ENCODE measurements at places on chromosomes 11 and 22. TPM values are rescaled to one million over a fixed set of nuclear protein-coding genes. Genes with fewer than 3 reads are reported as not detected.

OR4P4 gene
- not detected for total RNA-seq

WNT11 gene
- not detected for total RNA-seq

APOBEC3C gene
- total RNA-seq, result 16.4 TPM

INPPL1 gene
- total RNA-seq, result 137 TPM

ALDH3B1 gene
- 0.57 TPM for total RNA-seq

CYB5R3 gene
- 38.4 TPM for total RNA-seq

DNA sequence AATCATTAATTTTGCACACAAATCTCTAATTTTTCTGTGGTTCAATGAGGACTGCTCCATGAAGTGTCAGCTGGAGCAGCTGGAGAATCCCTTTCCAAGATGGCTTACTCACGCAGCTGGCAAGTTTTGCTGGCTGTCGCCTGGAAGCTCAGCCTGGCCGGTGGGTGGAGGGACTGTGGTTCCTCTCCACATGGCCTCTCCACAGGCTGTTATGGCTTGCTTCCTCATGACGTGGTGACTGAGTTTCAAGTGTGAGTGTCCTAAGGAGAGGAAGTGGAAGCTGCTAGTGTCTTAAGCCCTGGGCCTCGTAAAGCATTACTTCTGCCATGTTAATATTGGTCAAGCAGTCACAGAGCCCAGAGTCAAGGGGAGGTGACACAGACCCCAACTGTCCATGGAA is 14.0 kb upstream of the NRIP3 start:
- no peak for DNase-seq

DNA sequence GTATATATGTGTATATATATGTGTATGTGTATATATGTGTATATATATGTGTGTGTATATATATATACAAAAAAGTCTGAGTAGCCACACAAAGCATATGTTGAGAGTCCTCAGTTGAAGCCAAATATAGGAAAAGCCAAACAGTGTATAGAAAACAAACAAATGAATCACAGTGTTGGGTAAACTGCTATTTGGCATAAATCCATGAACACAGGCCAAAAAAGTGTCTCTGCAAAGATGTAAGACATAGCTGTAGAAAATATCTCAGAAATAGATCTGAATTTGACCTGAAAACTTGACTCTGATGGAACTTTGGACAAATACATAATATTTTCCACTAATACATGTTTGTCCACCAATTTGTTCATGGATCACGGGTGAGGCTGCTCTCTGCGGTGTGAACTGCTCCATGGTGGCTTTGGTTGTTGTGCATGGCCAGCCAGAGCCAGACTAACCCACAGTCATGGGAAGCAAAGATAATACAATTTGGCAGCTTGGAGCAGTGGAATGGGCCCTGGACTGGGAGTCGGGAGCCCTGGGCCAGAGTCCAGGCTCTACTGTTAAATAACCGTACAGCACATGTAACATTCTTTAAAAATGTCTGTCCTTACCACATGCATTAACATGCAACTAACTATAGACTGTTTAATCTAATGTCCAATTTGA is 76.9 kb upstream of the EED start:
- no peak for DNase-seq

- DNase-seq, result no peak
Measured at GRCh38 chr11:102500829-102501228, 29.7 kb downstream of the MMP7 start.

P2RY6 gene
- total RNA-seq, result 1.8 TPM

GRCh38 chr11:119910051-119910450 is 181.1 kb upstream of the NECTIN1 start:
- DNase-seq, result no peak

OR56A1 gene
- not detected for total RNA-seq

MPZL2 gene
- 1.2 TPM for total RNA-seq

UCP3 gene
- 10.5 TPM for total RNA-seq

DNA sequence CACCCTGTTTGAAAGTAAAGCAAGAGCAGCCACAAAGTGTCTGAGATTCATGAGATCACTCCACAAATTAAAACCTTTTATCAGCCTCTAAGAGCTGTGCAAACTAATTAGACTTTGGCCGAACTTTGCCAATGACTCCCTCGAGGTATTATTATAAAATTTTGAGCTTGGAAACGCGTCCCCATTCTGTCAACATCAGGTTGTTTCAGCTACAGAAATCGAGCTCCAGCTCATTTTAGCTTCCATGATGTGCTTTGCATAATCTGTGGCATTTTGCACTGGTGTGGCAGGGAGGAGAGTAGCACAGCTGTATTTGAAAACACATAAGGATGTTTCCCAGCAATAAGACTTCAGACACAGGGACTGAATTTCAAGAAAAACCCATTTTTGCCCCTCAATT is 872.2 kb downstream of the NTM start:
- DNase-seq, result no peak

DNA sequence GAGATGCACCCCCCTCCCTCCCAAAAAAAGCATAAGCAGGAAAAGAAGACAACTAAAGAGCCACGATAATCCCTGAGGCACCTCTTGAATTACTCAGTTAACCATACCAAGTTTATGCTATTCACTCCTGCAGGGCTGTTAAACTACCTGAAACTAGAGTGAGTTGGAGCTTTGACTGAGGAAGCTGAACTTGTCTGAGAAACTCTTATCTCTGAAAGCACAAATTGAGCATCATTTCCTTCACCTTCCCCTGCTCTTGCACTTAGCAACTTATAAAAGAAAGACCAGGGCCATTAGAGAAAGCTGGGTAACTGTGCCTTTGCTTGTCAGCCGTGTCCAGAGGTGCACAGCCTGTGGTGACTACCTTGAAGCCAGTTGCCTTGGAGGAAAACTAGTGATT is 745.6 kb downstream of the NELL1 start:
- no peak for DNase-seq

TRIM29 gene
- total RNA-seq, result not detected

DNA sequence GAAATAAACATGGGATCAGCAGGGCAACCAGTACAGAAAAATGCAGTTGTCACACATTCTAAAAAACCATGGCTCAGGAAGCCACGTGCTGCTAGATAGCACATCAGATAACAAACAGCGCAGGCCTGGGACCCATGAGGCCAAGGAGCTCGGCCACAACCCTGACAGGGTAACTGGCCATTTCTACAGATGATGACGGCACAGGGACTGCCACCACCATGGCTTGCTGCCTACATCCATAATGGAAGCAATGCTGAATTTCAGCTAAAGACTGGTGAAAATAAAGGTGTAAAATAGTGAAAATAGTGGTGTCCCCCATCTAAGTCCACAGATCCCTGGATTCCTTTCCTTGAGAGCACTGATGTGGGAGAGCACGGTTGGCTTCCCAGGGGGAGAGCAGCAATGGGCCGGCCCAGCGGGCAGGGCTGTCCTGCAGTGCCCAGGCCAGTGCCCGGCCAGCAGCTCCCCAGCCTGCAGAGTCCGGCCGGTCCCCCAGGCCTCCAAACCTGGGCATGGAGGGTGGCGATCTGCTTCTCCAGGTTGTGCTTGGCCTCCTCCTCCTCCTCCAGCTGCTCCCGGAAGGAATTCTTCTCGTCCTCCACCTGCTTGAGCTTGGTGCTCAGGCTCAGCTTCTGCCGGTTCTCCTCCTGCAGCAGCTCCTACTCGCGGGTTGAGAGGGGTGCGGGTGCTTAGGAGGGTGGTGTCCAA is 40.0 kb downstream of the APOL1 start:
- no peak for DNase-seq

DNA sequence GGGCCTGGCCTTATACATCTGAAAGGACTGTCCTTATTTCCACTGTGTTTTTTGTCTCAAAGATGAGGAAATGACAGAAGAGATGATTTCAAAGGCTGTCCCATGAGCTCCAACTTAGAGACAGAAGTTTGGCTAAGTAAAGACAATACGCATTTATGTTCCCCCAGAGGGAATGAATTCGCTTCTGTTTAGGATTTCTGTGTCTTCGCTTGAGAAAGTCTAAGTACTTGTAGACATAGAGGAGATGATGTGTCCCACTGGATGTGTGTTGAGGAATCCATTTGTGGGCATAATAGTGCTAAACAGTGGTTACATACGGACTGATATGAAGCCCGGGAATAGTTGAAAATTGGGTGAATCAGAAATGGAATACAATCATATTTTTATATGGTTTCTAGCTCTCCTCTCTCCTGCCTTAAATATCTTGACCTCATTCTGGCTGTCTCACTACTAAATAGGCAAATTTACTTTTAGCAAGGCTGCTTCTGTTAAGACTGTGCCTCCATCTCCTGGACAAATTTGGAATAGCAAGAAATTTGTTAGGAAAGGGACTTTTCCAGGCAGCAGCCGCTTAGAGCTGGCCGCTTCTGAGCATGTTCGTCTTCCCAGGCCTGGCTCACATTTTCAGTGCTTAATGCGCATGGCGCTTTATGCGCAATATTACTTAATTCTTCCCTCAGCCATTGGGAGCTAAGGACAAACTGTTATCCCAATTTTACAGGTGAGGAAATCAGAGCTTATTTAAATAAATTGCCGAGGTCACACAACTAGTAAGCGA is 1.9 kb upstream of the PEX26 start:
- peak; percentile 71 for DNase-seq

GRCh38 chr22:47417699-47418098 is 655.2 kb downstream of the TBC1D22A start:
- DNase-seq, result no peak

- no peak for DNase-seq
Measured at GRCh38 chr11:86174101-86175046, 70.2 kb upstream of the EED start.

DNA sequence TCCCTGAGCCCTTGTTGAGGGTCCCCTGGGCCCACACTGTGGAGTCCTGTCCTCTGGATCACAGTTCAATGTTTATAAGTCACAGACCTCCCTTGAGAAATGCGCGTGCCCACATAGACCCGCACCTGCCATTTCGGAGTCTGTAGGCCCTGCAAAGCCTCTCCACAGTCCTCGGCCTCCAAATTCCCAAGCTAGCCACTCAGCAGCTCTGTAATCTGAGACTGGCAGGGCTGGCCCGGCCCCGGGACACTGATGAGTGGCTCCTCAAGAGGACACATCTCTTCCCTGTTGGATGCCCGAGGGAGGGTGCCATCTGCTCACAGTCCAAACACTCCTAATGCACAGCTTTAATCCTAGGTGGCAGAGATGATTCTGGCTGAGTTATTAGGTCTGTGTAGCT is 39.1 kb downstream of the B3GAT1 start:
- no peak for DNase-seq

DNA sequence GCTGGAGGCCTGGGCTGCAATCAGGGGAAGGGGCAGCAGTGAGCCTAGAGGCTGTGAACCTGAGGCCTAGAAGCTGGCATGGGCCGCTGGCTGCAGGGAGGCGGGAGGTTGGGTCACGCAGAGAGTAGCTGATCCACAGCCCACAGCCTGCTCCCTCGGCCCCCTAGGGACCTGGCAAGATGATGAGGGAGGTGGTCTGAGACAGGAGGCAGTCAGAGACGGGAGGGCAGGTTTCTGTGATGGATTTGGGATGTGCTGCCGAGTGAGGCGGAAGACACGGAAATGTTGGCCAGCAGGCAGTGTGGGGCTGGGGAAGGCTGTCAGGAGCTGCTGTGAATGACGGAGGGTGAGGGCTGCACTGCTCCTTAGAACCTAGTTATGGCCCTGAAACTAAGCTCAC is 22.7 kb downstream of the LRFN4 start:
- no peak for DNase-seq

GRCh38 chr11:68261749-68262543 is 9.8 kb downstream of the C11orf24 start:
- DNase-seq, result no peak

GRCh38 chr11:2943711-2944118 is 14.5 kb upstream of the PHLDA2 start:
- no peak for DNase-seq

MS4A4E gene
- total RNA-seq, result 9.2 TPM

DNA sequence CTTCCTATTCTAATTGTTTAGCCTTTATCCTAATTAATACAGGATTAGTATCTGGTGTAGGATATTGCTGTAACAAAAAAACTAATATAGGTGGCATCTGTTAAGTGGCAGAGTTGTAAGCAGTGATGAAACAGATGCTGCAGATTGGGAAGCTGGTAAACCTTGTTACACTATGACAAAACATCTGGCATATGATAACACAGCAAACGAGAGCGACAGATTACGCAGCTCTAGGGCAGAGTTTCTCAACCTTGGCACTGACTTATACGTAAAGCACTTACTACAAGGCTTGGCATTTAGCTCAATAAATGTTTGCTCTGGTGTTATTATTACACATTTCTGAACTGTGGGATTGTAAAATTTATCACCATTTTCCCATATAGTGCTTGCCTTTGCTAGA is 137.0 kb downstream of the ATG16L2 start:
- DNase-seq, result no peak

DNA sequence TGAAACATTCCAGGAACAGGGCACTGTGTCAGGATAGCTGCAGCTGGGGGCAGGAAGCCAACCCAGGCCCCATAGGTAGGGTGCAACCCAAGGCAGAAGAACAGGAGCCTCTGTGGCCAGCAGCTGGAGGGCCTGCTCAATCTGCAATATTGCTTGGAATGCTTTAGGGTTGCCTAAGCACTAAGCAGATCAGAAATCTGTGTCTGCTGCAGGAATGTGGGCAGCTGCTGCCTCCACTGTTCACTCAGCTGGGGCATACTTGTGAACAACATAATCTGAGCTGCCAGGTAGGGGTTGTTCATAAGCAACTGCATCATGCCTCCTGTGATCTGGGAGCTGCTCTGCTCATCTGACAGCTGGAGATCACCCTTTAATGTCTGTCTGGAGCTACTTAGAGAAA is 1.7 kb downstream of the UBQLNL start:
- no peak for DNase-seq

KIAA1671 gene
- 17.5 TPM for total RNA-seq

DNA sequence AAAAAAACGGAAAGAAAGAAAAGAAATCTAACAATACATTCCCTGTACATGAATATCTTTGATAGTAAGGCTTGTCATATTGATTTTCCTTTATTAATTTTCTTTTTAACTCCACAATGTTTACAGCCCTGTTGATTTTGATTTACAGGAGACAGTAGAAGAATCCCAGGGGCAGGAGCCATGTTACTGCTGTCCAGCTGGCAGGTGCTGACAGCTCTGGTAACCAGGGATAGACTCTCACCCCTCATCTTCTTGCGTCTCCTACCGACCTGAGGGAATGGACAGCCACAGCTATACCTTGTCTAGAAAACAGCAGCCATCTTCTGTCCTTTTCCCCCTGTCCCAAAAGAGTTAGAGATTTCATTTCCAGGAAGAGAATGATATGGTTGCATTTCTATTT is 37.4 kb downstream of the PRDM10 start:
- DNase-seq, result no peak

DNA sequence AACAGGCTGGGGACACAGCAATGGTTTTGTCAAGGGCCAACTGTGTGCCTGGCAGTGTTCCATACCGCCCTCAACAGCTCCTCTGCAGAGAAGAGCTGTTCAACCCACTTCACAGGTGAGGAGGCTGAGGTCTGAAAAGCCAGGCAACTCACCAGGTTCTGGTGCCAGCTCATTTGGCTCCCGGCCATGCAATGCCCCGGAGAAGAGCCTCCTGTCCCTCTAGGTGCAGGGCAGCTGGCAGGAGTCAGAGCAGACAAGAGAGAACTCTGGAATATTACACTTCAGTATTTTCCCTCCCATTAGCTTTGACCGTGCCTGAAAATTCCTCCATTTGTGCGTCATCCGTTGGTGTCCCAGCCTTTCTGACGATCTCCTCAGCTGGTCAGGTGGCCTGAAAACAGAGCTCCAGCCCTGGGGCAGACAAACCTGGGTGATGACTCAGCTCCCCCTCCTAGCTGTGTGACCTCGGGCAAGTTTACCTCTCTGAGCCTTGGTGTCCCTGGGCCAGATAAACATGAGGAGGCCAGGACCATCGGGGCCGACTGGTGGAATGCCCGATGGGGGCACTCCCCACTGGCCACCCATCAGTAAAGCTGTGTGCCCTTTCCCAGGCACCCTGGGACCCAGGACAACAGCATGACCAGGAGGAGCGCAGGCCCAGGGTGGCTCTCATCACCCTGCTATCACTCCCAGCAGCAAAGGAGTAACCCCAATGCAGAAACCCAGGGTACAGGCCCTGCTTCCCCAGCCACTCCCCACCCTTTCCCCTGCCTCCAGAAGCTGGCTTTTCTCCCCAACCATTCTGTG is 9.6 kb upstream of the C1QTNF6 start:
- no peak for DNase-seq
